ENCODE measurements at places on chromosomes 11 and 22.

GRCh38 chr22:42388130-42388797, 43.9 kb downstream of the NFAM1 start:
- DNase-seq, result no peak

GRCh38 chr11:44324749-44325525, 15.0 kb upstream of the ALX4 start:
- no peak for DNase-seq

GRCh38 chr11:70772950-70773349, 374.6 kb downstream of the CTTN start:
- no peak for DNase-seq

GRCh38 chr11:120819437-120820365, 204.2 kb upstream of the TBCEL start:
- no peak for DNase-seq

GRCh38 chr11:118240999-118241763, 11.0 kb downstream of the MPZL3 start:
- DNase-seq, result no peak

Data from right renal pelvis (tissue), 4 donors.